ENCODE measurements at places on chromosomes 3 and 15. TPM values are rescaled to one million over a fixed set of nuclear protein-coding genes. Genes with fewer than 3 reads are reported as not detected.
A peak's percentile ranks its signal among the peaks of the same experiment; 100 is the strongest.

DNA sequence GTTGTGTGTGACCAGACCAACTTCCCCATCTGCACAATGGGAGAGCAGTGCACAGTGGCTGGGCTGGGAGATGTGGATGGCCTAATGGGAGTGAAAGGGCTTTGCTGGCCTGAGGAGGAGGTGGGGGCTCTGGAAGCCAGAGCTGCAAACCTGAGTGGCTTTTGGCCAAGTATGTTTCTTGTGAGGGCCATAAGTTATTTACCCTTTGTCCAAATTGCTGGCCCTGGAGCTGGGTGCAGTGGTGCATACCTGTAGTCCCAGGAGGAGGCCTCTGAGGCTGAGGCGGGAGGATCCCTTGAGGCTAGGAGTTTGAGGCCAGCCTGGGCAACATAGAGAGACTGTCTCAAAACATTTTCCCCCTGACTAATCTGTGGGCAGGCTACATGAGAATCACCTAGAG is 129.1 kb downstream of the WNT7A start:
- ATAC-seq = no peak

- ATAC-seq = no peak
Observed at GRCh38 chr3:124881976-124882697, 5.0 kb downstream of the ITGB5 start.

DNA sequence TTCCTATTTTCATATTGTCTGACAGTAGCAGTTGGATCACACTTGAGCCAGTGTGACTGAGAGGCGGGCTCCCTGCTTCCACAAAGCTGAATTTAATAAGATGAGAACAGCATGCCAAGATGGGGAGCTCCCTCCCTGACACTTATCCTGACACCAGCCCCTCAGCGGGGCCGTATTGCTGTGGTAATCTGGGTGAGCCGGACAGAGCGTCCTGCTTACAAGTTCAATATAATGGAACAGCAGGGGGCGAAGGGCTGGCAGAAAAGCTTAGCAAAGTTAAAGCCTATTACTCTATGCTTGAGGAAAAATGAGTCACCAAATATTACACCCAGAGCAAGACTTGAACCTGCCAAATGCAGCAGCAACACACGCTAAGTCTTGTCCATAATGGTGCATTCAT is 163.8 kb upstream of the CMC1 start:
- ATAC-seq = no peak

DNA sequence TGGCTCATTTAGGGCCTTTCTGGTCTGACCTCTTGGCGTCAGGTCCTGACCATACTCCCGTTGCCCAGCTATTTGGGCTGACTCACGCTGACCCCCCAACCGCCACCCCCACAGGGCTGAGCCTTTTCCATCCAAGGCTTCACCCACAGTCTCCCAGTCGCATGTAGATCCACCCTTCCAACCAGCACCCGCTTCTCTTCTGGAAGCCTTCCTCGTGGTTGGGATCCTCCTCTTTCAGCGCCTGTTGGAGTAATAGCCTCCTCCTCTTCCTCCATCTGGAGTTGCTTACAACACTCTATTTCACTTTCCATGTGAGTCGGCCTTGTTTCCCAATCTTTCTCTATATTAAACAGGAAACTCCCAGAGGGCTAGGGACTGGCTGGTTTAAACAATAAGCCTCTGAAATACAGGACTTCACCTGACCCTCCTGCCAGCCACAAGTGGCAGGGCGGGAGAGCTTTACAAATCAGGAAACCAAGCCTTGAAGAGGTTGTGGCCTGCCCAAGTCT is 2.1 kb upstream of the ALAS1 start:
- peak; percentile 54 for ATAC-seq

DNA sequence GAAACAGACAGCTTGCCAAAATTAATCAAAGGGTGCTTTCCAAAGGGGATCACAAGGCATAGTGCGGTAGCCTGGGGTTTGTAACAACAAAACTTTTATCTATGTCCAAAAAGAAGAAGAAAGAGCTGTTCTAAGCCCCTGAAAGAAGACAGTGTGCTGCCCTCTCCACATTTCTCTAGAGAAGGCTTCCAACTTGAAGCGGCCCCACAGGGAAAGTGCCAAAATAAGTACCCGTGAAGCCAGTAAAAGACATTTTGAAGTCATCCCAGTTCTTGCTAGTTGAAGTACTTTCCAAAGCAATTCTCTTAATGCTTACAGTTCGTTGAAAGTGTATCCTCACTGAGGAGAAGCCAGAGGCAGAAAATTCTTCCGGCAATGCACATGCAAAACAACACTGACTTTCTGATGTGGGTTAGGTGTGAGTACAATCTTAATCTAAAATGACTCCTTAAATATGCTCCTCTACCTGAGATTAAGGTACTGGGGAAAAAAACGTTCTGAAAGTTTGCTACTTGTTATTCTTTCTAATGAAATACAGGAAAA is 21.3 kb downstream of the GPR15 start:
- ATAC-seq = no peak

DNA sequence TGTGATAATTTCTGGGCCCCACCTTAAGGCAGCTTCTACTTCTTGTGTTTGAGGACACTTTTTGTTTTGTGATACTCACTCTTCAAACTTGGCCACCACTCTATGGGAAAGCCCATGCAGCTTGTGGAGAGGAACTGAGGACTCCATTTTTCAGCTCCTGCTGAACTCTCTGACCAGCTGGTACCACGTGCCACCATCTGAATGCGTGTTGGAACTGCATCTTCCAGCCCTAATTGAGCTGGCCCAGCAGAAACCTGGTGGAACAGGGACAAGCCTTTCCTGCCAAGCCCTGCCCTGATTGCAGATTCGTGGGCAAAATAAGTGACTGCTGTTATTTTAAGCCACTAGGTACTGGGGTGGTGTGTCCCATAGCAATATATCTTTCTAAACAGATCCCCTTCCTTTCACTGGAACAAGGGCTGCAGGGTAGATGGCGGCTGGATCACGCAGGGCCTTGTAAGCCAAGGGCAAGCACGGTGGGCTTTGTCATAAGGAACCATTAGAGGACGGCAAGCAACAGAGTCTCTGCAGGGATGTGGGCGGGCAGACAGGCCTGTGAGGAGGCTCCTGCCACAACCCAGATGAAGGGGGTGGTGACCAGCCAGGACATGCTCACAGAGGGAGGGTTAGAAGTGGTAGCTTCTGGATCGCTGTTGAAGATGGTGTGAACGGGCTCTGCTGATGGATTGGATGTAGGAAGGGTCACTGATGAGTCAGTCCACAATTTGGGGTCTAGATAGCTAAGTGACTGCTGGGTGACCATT is 9.5 kb downstream of the H1-8 start:
- ATAC-seq = no peak

DNA sequence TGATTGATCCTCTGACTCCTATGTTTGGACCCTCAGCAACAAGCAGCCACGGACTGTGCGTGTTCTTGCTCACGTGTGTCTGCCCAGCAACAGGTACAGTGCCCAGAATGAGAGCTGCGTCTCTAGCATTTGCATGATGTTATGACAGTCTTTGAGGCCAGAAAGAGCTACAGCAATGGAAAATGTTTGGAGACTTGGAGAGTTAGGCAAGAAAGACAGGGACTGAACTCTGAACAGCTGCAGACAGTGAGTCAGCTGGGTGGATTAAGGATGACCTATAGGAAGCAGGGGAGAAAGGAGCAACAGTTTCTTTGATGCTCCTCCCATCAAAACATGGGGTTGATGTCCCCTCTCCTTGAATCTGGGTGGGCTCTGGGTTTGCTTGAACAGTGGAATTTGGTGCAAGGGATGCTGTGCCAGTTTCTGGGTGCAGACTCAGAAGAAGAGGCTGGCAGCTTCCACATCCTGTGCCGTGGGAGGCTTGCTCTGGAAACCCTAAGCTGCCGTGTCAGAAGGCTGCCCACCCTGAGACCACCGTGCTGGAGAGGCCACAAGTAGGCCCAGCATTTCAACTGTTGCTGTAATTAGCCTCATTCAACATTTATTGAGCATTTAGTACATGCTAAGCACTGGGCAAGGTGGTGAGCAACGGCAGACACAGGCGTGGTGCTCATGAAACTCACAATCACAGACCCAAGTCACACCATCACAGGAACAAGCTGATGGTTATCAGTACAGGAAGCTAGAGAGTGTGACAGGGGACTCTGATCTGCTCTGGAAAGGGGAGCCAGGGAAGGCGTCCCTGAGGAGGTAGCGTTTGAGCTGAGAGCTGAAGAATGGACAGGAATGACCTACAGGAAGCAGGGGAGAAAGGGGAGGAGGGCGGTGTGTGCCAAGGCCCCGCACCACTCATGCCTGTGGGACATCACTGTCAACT is 21.7 kb downstream of the CCR9 start:
- ATAC-seq = peak; percentile 69

DNA sequence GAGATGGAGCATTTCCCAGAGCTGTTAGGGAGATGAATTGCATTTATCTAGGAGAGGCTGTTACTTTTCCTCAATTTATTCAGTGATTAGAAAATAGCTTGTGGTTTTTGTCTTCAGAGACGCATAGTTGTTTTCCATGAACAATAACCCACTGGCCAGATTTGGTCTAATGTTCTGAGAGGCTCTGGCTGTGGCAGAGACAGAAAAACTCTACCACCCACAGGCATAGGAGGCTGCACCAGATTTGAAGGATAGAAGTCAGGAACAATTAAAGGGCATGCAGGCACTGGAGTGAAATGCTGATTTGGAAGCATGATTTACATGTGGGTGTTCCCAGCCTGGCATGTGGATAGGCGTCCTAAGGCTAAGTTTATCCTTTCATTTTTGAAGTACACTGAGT is 143.5 kb downstream of the NFKBIZ start:
- no peak for ATAC-seq

- no peak for ATAC-seq
Observed at GRCh38 chr15:88048755-88049154, 207.8 kb downstream of the NTRK3 start.

GRCh38 chr3:74651292-74651691 is 36.8 kb upstream of the CNTN3 start:
- no peak for ATAC-seq

DNA sequence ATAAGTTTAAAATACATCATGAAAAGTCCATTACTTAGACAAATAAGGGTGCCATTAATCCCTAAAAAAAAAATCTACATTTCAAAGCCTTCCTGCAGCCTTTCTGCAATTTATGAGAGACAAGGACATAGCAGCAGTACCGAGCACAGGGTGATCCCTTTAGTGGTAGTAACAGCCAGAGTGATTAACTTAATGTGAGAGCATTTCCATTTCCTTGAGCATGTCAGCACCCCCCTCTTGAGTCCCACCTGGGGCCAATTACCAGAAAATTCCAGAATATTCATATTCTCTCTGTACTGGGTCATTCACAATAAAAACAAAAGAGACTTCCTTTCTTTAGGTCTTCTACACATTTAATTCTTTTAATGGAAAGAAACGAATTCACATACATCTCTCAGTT is 546.9 kb upstream of the CCDC54 start:
- ATAC-seq = no peak

GRCh38 chr15:76384409-76384808 is 47.8 kb downstream of the ISL2 start:
- ATAC-seq = no peak

DNA sequence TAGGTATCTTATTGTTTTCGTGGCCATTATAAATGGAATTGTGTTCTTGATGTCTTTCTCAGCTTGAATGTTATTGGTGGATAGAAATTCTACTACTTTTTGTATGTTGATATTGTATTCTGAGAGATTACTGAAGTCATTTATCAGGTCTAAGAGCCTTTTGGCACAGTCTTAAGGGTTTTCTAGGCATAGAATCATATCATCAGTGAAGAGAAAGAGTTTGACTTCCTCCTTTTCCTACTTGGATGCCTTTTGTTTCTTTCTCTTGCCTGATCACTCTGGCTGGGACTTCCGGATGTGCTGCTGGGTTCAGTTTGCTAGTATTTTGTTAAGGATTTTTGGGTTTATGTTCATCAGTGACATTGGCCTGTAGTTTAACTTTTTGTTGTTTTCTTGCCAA is 527.1 kb downstream of the GRM7 start:
- ATAC-seq = no peak

- ATAC-seq = no peak
Observed at GRCh38 chr3:78140274-78140673, 1100.4 kb downstream of the ROBO2 start.

DNA sequence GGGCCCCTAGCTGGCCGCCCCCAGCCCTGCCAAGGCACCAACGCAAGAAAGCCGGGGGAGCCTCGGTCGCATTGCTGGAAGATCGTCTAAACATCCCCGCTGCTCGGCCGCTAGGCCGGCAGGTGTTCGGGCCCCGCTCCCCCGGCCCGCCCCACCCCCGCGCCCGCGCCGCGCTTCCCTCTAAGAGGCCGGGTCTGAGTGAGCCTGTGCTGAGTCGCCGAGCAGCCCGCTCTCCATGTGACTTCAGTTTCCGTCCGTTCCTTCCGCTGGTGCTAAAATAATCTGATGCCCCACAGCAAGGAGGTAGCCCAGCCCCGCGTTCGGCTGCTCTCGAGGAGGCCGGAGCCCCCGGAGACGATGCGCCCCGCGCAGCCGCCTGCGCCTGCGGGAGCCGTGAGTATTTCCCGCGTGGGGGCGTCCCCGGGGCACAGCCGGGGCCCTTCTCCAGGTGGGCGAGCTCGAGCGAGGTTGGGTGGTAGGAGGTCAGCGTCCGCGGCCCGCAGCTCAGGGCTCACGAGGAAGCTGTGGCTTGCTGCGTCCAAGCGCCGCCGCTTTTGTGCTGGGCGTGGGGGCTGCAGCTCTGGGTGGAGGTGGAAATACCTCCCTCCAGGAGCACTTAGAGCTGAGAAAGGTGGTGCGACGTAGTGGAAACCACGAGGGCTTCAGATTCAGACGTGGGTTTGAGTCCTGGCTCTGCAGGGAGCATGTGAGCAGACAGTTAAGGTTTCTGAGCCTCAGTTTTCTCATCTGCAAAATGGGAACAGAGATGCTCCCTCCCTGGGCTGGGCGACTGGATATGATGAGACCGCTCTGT is at the start of gene NRROS:
TSS of gene NRROS (plus strand) at position 212 of the 814 bp plus-strand sequence. CDS start 14,846 bp downstream, outside the sequence.
- peak; percentile 80 for ATAC-seq

DNA sequence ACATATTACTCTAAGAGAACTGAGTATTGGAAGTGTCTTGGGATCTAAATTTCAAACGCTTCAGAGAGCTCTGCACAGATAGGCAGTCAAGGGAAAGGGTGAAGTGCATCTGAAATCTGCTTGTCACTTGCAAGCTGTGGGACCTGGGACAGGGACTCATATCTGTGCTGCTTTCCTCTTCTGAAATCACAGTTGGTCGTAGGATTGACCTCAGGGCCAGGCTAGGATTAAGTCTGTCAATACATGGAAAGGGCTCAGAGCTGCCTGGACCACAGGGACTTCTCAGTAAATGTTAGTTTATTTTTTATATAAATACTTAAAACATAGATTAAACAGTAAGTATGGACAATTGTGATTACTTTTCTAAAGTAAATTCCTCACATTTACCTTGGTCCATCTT is 74.7 kb upstream of the CMTM7 start:
- ATAC-seq = no peak

Gene SLC9A9
- total RNA-seq = 12.8 TPM

Gene C3orf85
- not detected for total RNA-seq

Gene IL17RE
- total RNA-seq = 0.81 TPM

Gene PLEKHO2
- 47.9 TPM for total RNA-seq

Gene ALAS1
- total RNA-seq = 40.0 TPM

Gene NAALADL2
- 5.6 TPM for total RNA-seq

Gene PLA2G4D
- not detected for total RNA-seq

Gene ANKRD63
- total RNA-seq = 1.6 TPM

Gene ZNF660
- total RNA-seq = 5.0 TPM

Gene SV2B
- 0.16 TPM for total RNA-seq

Gene NR1I2
- not detected for total RNA-seq

Gene BSN
- 0.37 TPM for total RNA-seq

Gene SERINC4
- total RNA-seq = not detected
